ENCODE measurements at places on chromosomes 6 and 20. TPM values are rescaled to one million over a fixed set of nuclear protein-coding genes. Genes with fewer than 3 reads are reported as not detected.

DNA sequence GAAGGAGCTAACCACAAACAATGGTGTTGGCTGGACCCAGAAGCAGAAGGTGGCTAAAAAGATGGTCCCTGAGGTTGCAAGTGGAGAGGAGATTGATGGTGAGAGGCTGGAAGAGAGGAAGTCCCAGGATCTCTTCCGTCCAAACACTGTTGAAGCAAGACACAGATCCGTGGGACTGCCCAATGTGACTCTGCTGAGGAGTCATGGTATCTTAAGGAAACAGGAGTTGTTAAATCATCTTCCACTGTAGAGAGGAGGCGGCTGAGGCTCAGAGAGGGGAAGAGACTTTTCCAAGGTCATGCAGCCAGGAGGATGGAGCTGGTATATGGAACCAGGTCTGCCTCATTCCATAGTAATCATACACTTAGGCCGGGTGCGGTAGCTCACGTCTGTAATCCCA is 4.1 kb upstream of the ZNF335 start:
- no peak for DNase-seq

- DNase-seq, result no peak
These were observed 289.7 kb upstream of the RNF24 start for GRCh38 chr20:4305091-4305490.

- DNase-seq, result no peak
These were observed 4.0 kb upstream of the FAM110A start for GRCh38 chr20:829551-829950.

DNA sequence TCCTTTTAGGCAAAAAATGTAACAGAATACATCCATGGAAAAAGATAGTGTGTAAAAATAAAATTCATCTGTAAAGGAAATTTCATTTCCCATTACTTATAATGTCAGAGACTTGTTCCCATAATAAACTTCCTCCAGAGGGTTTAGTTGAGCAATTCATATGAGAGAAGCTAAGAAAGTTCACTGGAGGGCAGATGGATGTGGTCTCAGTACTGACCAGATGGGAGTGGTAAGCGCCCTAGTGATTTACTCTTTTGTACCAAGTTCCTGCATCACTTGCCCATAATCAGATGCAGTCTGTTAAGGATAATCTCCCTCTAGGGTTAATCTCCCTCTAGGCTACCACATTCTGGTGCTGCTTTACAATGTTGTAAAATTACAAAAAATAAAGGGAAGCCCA is 61.7 kb downstream of the ESF1 start:
- DNase-seq, result no peak

DNA sequence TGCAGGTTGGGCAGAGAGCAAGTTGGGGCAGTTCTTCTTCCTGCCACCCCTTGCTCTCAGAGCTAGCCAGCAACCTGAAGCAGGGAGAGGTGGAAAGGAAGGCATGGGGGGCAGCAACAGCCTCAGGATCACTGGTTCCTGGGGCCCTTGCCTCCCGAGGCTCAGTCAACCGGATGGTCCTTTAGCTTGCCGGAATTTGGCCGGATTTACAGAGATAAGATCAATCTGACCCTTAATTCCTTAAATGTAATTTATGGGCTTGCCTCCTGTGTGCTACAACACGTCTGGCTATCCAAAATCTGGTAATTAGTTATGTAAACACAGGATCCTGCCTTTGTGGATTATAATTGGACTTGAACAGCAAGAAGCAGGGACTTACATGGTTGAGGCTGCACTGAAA is 19.5 kb upstream of the TCP11 start:
- DNase-seq, result no peak

GRCh38 chr6:19896693-19897010 is 59.5 kb downstream of the ID4 start:
- no peak for DNase-seq

GRCh38 chr20:14219801-14220461 is 117.5 kb downstream of the FLRT3 start:
- no peak for DNase-seq

DNA sequence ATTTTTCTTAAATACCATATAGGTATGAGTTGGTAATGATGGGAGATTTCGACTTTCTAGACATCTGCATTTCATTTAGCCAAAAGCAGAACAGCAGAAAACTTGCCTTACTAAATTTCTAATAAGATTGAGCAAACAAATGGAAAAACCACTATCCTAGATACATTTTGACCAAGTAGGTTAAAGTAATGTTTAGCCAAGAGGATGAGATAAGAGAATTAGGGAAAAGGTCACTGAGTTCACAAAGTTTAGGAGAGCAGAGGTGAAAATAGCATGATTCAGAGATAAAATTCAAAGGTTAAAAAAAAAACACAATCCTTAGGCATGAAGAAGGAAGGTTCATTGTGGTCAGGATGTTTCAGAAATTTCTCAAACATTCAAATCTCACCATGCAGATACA is 450.3 kb downstream of the CD83 start:
- no peak for DNase-seq

GRCh38 chr6:43622541-43622940 is 6.5 kb downstream of the GTPBP2 start:
- DNase-seq, result no peak

GRCh38 chr6:85126485-85127167 is 323.3 kb upstream of the NT5E start:
- peak; percentile 33 for DNase-seq

GRCh38 chr6:85388531-85388930 is 61.4 kb upstream of the NT5E start:
- no peak for DNase-seq

DNA sequence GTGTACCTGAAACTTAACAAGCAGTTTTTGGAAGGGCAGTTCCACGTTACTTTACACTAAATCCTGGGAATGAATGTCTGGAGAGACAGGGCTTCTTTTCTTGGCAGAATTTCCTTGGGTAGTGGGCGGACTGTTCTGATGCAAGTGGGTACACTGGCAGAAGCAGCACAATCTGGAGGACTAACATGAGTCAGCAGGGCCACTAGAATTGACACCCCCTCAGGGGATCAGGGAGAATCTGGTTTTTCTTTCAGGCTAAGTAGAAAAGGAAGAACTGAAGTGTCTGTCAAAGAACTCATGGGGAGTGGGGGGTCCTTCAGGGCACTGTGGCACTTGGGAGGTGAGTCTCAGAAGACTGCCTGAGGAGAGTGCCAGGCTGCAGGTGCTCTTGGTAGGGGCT is 34.6 kb downstream of the PANK2 start:
- peak; percentile 58 for DNase-seq

- no peak for DNase-seq
These were observed 382.0 kb downstream of the TAF4 start for GRCh38 chr20:61683721-61684120.

GRCh38 chr6:52953911-52954839 is 40.9 kb downstream of the GSTA4 start:
- DNase-seq, result peak; percentile 66

- peak; percentile 7 for DNase-seq
These were observed 1.3 kb upstream of the PNISR start for GRCh38 chr6:99426451-99426757.

- DNase-seq, result no peak
These were observed 141.1 kb downstream of the RFPL4B start for GRCh38 chr6:112488238-112488637.

GRCh38 chr6:10323018-10323417 is 91.9 kb downstream of the TFAP2A start:
- no peak for DNase-seq

- DNase-seq, result no peak
These were observed 12.8 kb downstream of the UNC93A start for GRCh38 chr6:167303675-167304625.

DNA sequence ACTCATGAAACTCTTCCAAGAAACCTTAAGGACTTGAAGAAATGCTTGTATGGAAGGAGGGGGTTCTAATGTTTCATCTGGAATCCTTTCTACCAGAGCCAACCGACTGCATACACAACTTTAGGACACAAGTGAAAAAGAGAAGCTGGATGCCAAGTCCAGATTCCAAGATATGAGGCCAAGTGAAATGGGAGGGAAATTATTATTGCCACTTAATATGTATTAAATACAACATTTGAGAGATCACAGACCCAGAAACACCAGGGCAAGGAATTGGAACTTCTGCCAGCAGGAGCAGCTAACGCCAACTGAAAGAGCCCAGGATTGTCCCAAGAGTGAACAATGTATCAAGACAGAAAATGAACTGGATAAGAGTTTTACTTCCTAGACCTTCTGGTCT is 144.2 kb downstream of the ARHGAP18 start:
- DNase-seq, result no peak

DNA sequence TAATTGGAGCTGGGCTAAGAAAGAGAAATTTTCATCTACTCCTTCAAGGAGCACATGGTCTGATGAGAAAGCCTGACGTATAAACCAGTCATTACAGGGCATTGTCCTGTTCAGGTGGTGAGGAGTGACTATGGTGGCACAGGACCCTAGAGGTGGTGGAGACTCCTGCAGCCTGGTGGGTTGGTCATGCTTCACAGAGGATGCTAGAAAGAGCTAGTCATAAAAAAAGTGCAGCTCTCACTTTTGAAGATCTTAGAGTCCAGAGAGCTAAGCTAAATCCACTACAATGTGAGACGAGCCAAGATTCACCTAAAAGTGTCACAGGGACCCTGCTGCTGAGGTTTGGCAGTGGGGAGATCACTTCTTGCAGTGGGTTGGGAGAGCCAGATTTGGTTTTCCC is 9.8 kb upstream of the ZNF831 start:
- no peak for DNase-seq

DNA sequence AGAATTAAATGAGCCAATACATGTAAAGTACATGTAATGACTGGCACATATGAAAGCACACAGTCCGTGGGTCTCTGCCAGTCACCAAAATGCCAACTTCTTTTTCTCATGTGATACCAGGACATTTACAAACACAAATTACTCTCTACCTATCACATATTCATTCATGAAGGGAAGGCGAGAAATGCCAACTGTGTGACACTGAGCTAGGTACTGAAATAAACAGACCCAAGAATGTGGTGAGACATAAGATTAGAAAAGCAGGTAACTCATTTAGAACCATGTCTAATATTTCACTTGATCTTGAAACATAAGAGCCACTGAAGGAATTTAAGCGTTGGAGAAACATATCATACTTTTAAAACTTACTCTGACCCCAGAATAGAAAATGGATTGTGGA is 41.4 kb downstream of the HBS1L start:
- peak; percentile 40 for DNase-seq

DUSP15 gene
- total RNA-seq, result not detected

BPIFB2 gene
- not detected for total RNA-seq

CD24 gene
- 7,557 TPM for total RNA-seq

MMP24 gene
- 46.4 TPM for total RNA-seq

DEFB126 gene
- not detected for total RNA-seq

BTN1A1 gene
- total RNA-seq, result not detected

RIPPLY2 gene
- total RNA-seq, result not detected

KCNS1 gene
- total RNA-seq, result 22.6 TPM

WFDC10B gene
- not detected for total RNA-seq

TRIM31 gene
- not detected for total RNA-seq

BMP7 gene
- not detected for total RNA-seq

HTR1B gene
- total RNA-seq, result 0.17 TPM

STX7 gene
- total RNA-seq, result 65.7 TPM

AVP gene
- total RNA-seq, result not detected
